ENCODE measurements at places on chromosomes 5 and 9.

DNA sequence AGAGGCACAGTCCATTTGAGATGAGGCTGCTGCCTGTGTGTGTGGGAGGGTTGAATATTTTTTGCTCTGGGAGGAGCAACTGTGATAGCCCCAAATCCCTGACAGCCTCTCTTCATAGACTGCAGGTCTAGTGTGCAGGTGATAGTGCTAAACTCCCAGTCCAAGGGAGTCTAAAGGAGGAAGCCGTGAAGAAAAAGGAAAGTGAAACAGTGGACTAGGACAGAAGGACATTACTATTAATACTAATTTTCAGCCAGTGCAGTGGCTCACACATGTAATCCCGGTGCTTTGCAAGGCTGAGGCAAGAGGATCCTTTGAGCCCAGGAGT lies 295.0 kb downstream of the PDE4D start:
- DNase-seq, result no peak

DNA sequence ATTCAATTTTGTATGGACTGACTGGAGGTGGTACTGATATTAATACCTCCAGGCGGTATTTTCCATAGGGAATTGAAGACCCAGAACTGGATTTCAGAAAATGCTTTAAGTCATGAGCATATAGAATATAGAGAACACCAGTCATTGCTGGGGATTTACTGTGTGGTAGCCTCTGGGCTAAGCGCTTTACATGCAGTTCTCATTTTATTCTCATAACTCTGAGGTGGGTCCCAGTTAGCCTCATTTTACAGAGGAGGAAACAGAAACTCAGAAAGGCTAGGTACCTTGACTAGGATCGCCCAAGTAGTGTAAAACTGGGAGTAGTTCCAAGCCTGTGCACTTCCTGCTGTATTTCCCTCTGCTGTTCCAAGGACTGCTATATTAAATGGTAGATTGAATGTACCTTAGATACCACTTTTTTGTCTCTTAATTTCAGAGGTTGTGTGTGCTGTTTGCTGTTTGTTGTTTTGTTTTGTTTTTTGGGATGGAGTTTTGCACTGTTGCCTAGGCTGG lies 13.8 kb downstream of the SLC44A1 start:
- DNase-seq, result no peak

DNA sequence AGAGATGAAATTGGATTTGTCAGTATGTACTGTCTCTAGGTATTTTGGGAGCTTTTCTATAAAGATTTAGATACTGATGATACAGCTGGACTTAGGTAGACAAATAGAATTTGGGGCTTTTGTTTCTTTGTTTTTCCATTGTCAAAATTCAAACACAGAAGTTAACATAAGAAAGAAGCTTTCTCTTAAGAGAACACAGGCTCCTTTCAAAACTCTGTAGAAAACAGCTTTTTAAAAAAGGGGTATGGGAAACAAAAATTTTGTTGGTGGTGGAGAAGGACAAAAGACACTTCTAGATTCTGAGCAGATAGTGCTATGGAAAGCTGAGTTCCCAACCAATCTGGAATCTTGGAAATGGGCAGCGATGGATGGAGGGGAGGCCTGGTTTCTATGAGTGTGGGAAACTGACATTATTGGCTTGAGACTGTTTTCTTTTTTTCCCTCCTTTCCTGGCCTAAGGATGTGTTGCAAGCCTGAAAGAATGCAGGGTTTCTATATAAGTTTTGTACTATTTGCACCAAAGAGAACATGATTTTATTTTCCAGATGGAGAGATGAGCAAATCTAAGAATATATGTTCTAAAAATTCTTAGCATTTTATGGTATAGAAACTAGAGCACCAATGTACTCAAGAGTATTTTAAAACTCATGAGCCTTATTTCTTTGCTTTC lies 240.0 kb downstream of the PRR16 start:
- no peak for DNase-seq

GRCh38 chr5:82325155-82325554 lies 47.0 kb upstream of the RPS23 start:
- DNase-seq, result no peak

DNA sequence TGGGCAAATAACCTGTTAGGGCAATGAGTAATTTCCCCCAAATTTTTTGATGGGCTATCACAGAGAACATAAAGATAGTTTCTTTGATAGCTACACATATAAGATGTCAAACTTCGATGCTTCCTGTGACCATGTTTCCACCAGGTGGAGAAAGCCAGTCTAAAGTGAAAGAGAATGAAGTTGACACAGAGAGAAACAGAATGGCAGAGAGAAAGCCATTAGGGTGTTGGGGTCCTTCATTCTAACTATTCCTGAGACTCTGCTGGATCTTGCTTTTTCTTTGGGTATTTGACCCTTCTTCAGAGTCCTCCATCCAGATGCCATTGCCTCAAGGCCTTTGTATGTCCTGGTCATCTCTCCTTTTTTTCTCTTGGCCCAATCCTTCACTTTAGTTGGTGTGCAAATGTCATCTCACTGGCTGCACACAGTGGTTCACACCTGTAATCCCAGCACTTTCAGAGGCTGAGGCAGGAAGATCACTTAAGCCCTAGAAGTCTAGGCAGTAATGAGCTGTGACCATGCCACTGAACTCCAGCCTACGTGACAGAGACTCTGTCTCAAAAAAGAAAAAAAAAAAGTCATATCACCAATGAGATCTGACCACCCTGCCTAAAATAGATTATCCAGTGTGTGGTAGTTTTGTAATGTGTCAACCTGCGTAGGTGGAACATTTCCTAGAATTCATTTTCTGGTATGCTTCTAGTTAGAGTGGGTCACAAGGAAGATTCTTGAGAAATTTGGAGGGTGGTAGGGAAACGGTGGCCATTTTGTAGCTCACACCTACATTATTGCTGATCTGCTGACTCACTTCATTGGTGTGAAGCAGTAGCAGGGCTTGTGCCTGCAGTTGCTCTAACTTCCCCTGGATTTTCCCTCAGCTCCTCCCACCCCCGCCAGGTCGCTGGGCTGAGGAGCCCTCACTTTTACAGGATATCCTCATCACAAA lies 20.8 kb upstream of the KIF2A start:
- no peak for DNase-seq

Measured in iPS DF 19.7 (cell line).